ENCODE measurements at places on chromosomes 4 and X.

- no peak for DNase-seq
Measured at GRCh38 chr4:122703868-122704267, 28.6 kb upstream of the BBS12 start.

GRCh38 chrX:153408871-153409351 is 2.4 kb upstream of the ZFP92 start:
- no peak for DNase-seq

GRCh38 chr4:172998527-172999469 is 169.8 kb upstream of the GALNT7 start:
- no peak for DNase-seq

DNA sequence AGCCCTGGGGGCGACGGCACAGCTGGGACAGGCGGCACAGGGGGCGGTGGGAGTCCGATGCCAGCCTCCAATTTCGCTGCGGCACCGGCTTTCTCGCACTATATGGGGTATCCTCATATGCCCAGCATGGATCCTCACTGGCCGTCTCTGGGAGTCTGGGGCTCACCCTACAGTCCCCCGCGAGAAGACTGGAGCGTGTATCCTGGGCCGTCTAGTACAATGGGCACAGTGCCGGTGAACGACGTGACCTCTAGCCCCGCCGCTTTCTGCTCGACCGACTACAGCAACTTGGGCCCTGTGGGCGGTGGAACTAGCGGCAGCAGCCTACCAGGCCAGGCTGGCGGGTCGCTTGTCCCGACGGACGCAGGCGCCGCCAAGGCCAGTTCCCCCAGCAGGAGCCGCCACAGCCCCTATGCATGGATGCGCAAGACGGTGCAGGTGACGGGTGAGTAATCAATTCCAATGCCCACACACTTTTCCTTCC is 500 bp downstream of the CDX4 start:
- DNase-seq = no peak

GRCh38 chrX:19225909-19226308 is 103.6 kb upstream of the ADGRG2 start:
- DNase-seq = no peak

All from CD4-positive, alpha-beta T cell treated with Interleukin-4 for 4 hours (primary cell).